ENCODE measurements at places on chromosomes 5 and 9. TPM values are rescaled to one million over a fixed set of nuclear protein-coding genes. Genes with fewer than 3 reads are reported as not detected.

The IL9 gene
- polyA plus RNA-seq, result not detected

The HTR4 gene
- polyA plus RNA-seq, result not detected

The LHX2 gene
- polyA plus RNA-seq, result not detected

The GDNF gene
- not detected for polyA plus RNA-seq

The LYSMD3 gene
- 6.5 TPM for polyA plus RNA-seq

All from immature natural killer cell (primary cell).